ENCODE measurements at places on chromosomes 7 and 10.

DNA sequence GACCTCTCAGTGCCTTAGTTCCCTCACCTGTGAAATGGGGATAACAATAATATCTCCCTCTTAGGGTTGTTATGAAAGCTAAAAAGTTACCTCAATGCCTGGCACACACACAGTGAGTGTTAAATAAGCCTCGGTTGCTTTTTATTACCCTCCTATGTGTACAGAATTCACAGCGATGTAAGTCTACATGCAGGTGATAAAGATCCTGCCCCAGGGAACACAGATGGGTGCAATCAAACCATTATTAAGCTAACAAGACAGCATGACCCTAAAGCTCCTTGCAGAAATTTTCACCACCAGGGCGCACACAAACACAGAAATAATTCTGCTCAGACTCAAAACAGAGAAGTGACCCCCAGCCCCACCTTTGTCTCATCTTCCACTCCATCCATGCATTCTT lies 261.9 kb downstream of the SNX10 start:
- DNase-seq = no peak

GRCh38 chr10:47298715-47299114 lies 1.3 kb upstream of the GDF10 start:
- no peak for DNase-seq

GRCh38 chr7:73960548-73960947 lies 67.4 kb upstream of the ELN start:
- DNase-seq = no peak

DNA sequence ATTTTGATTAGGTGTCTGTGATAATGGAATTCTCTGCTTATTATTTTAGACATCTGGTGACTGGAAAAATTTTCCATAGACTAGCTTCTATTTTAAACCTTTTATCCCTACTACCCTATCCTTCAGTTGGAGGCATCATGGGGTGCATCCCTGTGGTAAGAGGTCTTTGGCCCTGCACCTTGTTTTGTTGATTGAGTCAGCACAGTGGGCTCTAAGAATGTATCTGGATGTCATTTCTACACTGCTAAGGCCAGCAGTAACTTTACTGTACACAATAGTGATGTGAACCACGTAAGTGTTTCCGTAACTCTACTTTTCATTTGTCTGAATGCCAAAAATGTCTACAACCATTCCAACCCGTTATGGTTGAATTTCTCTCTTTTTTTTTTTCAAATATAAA lies 75.6 kb downstream of the ADAM22 start:
- no peak for DNase-seq

- no peak for DNase-seq
These were observed 37.8 kb upstream of the ZNF365 start for GRCh38 chr10:62336404-62336803.

DNA sequence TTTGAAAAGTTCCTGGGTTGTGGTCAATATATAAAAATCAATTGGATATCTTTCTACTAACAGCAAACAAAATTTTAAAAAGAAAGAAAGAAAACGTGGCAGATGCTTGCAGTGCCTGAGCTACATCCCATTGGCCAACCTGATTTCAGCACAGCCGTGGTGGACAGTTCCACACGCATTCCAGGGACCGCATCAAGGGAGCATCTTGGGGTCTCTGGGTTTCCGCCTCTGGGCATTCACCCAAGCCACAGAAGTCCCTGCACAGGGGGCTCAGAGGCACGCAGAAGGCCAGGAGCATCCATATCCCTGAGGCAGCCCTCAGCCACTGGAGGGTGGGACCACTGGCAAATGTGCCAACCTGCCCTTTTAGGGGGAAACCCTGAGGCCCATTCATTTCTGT lies 254.5 kb upstream of the RNF32 start:
- no peak for DNase-seq

GRCh38 chr10:119658274-119658673 lies 7.1 kb downstream of the BAG3 start:
- DNase-seq = no peak
